ENCODE measurements at places on chromosomes 12 and 14.

DNA sequence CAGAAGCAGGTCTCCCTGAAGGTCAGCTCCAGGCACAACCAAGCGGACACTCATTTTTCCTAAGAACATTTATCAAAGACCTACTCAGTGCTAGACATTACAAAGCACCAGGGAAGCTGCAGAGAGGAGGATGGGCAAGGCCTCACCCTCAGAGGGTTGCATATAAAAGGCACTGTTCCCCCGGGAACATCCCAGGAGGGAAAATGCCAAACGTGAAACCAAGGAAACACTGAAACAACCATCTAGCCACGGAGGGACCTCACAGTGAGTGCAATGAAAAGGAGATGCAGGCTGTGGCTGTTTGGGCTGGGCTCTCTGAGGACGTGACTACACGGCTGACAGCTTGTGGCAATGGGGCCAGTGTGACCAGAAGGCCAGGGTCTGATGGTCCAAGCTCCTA is 117.4 kb upstream of the VASH1 start:
- no peak for DNase-seq

DNA sequence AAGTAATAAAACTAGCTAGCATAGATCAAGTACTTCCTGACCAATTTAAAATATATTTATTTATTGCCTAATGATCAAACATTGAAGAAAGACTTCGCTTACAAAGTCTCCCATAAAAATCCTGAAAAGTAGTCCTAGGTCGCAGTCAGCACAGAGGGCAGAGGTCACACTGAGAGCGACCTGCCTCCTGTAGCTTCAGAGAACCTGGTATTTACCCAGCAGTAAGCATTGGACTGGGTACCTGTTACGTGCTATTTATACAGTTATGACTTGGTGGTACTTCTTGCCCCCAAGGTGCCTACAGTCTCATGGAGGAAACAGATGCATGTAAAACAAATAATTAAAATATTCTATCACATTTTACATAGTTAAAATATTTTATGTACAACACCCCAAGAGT is 274.1 kb upstream of the G2E3 start:
- DNase-seq, result no peak

DNA sequence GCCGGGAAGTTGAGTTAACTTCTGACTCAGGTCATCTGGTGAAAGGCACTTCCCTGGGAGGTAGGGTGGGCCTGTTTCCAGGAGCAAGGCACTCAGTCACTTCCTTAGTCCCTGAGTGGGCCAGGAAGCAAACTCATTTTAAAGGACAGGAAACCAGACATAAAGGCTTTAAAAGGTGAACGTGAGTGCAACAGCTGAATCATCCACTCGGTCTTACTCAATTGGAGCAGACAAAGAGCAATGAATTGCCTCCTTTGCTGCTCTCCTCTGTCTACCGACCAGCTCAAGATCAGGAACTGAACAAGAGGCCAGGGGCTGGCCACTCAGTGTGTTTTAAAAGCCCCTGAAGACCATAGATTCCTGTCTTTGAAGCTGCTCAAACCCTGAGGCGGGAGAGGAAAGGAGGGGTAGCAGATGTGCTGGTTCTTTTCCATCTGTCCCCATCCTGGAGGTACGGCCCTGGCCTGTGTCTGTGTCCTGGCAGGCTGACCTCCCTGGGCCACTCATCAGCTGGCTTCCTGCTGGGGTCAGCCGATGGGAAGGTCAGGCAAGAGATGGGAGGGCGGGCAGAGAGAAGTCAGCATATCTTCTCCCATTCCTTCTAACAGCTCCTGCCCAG is 148.9 kb downstream of the PPM1H start:
- no peak for DNase-seq

GRCh38 chr12:95700316-95700785 is 90.2 kb downstream of the NTN4 start:
- DNase-seq, result no peak

GRCh38 chr14:57930241-57930975 is 64.5 kb upstream of the SLC35F4 start:
- DNase-seq, result no peak

DNA sequence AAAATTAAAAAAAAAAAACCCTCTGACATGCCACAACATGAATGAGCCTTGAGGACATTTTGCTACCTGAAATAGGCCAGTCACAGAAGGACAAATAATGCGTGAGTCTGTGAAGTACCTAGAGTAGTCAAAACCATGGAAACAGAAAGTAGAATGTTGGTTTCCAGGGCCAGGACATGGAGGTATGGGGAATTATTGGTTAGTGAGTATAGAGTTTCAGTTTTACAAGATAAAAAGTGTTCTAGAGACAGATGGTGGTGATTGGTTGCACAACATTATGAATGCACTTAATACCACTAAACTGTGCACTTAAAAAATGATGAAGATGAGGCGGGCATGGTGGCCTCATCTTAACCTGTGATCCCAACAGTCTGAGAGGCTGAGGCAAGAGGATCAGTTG is 47.6 kb upstream of the ZFP36L1 start:
- DNase-seq, result no peak

DNA sequence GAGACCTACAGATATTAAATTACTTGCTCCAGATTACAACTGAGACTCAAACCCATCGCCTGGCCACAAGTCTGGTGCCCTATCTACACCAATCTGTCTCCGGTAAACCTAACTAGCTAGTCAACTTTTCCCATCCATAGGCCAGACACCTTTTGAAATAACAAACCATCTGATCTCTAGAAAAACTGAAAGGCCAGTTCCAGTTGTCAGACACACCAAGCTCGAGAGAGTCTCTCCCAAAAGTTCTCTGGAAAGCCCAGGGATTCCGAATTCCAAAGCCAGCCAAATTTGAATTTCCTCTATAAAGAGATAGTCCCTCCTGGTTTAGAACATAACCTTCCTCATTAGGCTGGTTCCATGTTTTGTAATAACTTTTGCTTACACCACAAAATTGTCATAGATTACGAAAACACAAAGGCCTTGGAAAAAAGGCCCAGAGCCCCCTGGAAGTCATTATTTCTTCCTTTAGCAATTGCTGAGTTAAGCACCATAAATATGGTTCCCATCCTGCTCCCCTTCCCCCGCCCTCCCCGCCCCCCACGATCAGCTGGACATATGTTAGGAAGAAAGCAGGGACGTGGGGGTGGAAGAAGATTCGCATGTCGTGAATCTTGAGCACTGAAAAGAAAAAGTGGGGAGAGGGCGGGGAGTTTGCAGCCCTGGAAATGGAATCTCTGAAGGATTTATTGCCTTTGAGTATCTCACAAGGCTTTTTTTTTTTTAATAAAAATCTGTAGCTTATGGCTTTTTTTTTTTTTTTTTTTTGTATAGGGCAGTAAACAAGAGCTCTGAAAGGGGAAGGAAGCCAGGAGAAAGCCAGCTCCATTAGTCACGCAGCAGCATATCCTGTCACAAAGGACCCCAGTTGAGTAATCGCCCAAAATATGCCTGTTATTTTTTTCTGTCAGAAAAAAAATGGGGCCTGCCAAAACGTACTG is 110.4 kb downstream of the ZFP36L1 start:
- DNase-seq, result no peak

DNA sequence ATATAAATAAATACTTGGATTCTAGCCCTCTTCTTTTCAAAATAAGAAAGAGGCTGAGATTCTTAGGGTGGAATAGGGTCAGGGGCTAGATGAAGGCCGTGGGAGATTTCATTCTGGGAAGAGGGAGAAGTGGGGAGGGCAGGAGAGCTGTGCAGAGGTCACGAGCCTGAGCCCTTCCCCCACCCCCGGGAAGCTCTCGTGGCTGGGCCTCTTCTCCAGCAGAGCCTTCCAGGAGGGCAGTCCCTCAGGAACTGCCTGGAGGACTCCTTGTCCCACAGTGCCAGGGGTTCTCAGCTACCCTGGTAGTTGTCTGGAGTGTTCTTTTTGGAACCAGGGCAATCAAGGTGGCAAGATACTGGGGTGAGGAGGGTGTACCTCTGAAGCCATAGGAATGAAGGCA is 94.0 kb downstream of the ESR2 start:
- DNase-seq, result no peak
